ENCODE measurements at places on chromosomes 7 and 10.

GRCh38 chr7:4612939-4613841 lies 68.9 kb upstream of the FOXK1 start:
- DNase-seq = no peak

DNA sequence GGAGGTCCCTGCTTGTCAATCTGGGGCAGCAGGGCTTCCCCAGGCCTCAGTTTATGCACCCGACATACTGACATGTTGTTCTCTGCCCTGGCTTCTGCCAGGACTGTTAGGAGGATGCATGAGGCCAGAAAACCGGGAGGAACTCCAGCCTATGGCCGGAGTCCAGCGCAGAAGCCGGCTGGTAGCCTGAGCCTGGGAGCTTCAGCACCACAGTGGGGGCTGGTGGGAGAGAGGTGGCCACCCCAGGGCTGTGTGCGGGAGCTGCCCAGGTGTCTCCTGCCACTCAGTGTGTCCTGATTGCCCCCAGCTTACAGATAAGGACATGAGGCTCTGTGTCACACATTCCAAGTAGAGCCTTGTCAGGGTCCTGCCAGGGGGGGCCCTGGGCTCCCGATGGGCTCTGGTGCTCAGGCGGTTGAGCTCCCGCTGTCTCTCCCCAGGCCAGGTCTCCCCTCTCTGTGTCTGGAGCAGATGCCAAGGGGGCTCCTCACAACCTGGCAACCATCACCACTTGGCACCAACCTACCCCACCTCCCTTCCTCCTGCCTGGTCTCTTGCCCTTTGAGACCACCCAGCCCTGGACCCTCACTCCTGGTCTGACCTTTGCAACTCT lies 32.3 kb downstream of the PPIF start:
- DNase-seq = no peak

- peak; percentile 6 for DNase-seq
Measured at GRCh38 chr7:7913504-7913903, 55.1 kb upstream of the GLCCI1 start.

- DNase-seq = no peak
Measured at GRCh38 chr7:112204499-112205342, 1.5 kb downstream of the DOCK4 start.

GRCh38 chr10:47027784-47028260 lies 116.6 kb downstream of the PTPN20 start:
- no peak for DNase-seq
